A673 (cell line): ENCODE measurements at places on chromosomes 1 and 21. TPM values are rescaled to one million over a fixed set of nuclear protein-coding genes. Genes with fewer than 3 reads are reported as not detected.

The SLC5A9 gene
- total RNA-seq, result not detected in 2 replicates

The ZNF496 gene
- total RNA-seq, result 30.2 and 35.1 TPM in 2 replicates

The BARHL2 gene
- 110 and 120 TPM in 2 replicates for total RNA-seq

The ADAMTS1 gene
- total RNA-seq, result 14.0 and 17.9 TPM in 2 replicates

The AQP10 gene
- total RNA-seq, result not detected in 2 replicates

The LGR6 gene
- not detected in 2 replicates for total RNA-seq

The ZNF648 gene
- total RNA-seq, result not detected in 2 replicates

The TPTE gene
- total RNA-seq, result not detected in 2 replicates

The PLA2G2A gene
- not detected in 2 replicates for total RNA-seq

GRCh38 chr1:160402001-160402795 is 1.8 kb downstream of the VANGL2 start:
- no peak for DNase-seq

DNA sequence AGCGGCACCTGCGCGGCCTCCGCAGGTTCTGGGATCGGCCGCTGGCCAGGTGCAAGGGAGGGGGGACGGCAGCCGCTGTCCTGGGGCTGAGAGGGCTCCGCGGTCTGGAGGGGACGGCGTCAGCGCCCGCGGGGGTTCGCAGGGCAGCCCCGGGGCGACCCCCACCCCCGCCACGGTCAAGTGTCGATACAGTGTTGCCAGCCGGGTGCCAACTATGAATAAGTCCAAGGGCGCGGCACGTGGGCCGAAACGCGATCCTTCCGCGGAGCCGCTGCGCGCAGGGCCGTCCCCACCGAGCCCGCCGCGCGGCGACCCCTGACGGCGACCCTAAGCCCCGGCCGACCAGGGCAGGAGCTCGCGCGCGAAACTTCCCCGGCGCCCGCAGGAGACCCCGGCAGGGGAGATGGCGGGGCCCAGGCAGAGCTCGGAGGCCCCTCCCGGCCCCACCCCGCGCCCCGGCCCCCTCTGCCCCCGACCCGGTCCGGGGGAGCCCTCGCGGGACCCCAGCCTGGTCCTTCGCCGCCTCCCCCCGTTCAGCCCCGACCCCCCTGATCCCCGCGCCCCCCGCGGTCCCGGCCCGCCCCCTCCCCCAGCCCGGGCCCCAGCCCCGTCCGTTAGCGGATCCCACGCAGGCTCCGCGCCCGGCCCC is 586 bp upstream of the AGPAT3 start:
- DNase-seq, result peak; percentile 42

DNA sequence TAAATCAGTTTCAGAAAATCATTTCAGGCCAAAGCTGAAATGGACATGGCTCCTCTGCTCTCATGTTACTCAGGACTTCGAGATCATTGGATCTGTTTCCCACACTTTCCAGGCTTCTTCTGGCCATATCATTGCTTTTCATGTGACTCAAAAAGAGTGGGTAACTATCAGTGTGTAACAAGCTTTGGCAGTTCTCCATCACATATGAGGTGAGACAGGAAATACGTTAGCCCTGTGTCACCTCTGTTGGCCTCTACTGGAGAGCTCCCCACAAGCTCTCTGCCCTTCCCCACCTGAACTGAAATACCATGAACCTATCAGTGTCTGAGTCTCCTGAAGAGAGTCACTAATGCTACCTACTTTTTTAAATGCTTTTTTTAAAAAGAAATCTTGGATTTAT is 128.2 kb downstream of the LBR start:
- DNase-seq, result no peak

DNA sequence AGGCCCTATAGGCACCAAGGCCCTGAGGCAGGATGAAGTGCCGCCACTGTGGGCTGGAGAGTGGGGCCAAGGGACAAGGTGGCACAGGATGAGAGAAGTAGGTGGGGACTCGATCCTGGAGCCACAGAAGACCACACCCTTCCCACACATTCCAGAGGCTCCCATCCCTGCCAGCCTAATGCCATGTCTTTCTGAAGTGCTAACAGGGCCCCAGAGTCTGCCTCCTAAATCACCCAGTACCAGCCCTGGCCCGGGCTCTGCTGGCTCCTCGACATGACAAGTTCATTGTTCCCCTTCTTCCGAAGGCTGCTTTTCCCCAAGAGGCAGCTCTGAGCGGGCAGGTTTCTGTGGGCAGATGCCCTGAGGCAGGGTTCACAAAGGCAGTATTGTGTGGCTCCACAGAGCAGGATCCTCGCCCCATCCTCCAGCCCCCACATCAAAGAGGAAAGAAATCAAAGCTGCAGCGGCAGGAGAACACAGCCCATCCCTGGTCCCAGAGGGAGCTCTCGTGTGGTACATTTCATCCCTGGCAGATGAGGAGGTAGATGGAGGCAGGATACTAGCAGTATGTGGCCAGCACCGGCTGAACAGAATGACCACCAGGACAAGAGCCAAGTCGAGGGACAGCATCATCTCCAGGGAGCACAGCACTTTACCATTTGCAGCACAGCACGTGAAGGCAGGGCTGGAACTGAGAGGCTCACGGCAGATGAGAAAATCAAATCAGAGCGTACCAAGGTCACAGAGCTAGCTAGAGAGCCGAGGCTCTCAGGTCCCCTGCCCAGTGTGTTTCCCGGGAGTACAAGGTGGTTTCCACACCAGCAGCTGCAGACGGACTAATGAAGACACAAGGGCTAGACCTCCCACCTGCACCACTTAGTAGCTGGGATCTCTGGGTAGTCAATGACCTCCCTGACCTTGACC is 64.8 kb downstream of the SYF2 start:
- DNase-seq, result no peak

DNA sequence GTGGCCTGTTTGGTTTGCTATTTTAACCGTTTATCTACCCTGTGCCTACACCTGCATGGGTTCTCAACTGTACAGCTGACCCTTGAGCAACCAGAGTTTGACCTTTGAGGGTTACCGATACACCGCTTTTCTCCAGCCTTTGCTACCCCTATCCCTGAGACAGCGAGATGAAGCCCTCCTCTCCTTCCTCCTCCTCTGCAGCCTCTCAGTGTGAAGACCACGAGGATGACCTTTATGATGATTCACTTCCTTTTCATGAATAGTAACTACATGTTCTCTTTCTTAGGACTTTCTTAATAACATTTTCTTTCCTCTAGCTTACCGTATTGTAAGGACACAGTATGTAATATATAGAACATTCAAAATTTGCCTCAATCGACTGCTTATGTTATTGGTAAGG is 14.5 kb upstream of the RNF187 start:
- DNase-seq, result no peak

- peak; percentile 60 for DNase-seq
Observed at GRCh38 chr1:3501856-3502640, 47.6 kb downstream of the ARHGEF16 start.

- DNase-seq, result no peak
Observed at GRCh38 chr1:166875302-166875733, 746 bp downstream of the TADA1 start.

DNA sequence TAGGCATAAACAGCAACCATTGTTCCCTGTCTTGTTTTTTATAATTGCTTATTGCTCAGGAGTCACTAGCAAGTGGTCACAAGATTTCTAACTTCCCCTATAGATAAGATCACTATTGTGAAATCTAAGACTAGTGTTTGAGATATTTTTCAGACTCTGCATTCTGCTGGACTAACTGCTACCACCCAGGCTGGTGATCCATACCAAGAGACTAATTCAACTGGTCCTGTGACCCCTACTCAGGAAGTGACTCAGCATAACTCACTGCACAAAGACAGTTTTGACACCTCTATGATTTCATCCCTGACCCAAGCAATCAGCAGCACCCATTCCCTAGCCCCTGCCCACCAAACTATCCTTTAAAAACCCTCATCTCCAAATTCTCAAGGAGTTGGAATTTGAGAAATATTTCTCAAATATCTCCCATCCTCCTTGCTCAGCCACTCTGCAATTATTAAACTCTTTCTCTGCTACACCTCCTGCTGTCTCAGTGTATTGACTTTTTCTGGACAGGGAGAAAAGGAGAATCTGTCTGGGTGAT is 52.7 kb downstream of the TRIM33 start:
- DNase-seq, result no peak

DNA sequence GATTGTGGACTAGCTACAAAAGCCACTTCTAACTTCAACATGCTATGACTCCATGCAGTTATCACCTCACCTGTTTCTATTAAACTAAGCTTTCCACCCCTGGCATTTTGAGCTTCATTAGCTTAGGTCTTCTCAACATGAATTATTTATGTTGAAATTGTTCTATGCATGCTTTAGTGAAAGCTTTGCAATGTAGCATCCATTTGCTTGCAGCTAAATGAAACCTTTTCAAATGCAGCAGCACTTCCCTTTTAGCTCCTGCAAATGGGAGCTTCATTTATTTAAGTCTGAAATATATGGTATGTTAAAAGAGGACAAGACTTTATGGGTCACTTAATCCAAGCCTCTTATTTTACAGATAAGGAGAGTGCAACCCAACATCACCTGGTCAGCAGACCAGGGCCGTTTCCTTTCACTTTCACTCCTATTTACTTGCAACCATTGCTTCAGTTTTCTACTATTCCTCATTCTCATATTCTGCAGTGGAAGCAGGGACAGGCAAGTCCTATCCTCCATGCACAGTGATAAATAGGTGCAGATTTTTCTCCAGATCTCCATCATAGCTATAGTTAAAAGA is 56.4 kb upstream of the SAMSN1 start:
- no peak for DNase-seq

- DNase-seq, result no peak
Observed at GRCh38 chr1:156414461-156415064, 45.6 kb downstream of the RHBG start.

GRCh38 chr1:24864370-24864777 is 65.7 kb downstream of the RUNX3 start:
- no peak for DNase-seq

GRCh38 chr1:6282577-6283270 is 21.8 kb upstream of the GPR153 start:
- DNase-seq, result no peak
